Central memory CD4-positive, alpha-beta T cell (primary cell): ENCODE measurements at places on chromosomes 3 and 15.

- no peak for DNase-seq
Measured at GRCh38 chr3:118984699-118985098, 49.9 kb downstream of the IGSF11 start.

DNA sequence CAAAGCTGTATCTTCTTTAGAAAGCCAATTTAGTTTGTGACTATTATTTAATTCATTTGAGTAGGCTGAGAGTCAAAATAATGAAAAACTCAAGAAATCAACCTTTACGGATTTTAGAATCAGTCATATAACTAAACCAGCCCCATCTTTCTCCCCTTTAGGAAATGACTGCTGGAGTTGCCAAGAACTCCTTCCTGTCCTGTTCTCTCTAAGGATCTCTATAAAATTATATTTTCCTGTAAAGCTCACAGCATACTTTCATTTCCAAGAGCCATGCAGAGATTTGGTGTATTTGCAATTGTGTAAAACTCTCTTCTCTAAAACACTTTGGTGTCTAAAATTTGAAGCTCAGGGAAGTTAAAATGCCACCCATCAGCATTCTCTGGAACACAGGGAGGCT is 323.4 kb upstream of the GBE1 start:
- no peak for DNase-seq

DNA sequence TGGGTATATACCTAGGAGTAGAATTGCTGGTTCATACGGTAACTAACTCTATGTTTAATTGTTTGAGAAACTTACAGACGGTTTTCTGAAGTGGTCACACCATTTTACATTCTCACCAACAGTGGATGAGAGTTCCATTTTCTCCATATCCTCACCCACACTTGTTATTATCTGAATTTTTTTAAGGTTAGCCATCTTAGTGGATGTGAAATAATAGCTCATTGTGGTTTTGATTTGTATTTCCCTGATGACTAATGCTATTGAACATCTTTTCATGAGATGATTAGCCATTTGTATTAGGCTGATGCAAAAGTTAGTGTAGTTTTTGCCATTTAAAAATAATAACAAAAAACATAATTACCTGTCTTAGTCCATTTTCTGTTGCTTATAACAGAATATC is 18.6 kb downstream of the CSTA start:
- DNase-seq, result no peak

- no peak for DNase-seq
Measured at GRCh38 chr15:31324186-31324585, 2.4 kb upstream of the KLF13 start.

- no peak for DNase-seq
Measured at GRCh38 chr15:48800811-48801455, 9.9 kb downstream of the CEP152 start.

- no peak for DNase-seq
Measured at GRCh38 chr3:152252755-152253154, 16.0 kb upstream of the MBNL1 start.

DNA sequence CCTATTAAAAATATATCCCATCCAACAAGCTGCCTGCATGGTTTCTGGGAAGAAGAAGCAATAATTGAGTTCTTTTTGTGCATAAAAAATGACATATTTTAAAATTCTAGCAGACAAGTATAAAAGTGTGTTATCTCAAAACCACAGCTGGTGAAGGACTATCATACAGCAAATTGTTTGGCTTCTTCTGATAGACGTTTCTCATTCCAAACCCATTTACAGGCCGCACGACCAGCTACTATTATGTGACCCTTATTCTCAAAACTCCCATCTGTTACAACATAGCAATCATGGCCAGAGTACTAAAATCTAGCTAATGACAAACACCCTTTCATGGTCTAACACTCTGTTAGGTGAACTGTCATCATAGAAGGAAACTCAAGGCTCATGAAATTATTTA is 21.7 kb downstream of the ETFA start:
- no peak for DNase-seq

DNA sequence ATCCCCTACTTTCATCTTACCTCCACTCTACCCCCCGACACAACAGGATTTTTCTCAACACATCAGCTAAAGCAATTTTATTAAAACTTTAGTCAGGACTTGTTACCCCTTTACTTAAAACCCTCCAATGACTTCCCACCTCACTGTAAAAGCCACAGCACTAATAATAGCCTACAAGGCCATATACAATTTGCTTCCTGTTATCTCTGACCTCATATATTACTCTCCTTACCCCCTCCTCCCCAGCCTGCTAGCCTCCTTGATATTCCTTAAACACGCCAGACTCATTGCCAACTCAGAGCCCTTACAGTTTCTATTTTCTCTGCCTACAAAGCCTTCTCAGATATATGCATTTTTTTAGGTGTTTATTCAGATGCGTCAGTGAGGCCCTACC is 54.4 kb downstream of the DCUN1D1 start:
- DNase-seq, result no peak

GRCh38 chr15:96328181-96328876 is 2.2 kb upstream of the NR2F2 start:
- DNase-seq, result no peak

DNA sequence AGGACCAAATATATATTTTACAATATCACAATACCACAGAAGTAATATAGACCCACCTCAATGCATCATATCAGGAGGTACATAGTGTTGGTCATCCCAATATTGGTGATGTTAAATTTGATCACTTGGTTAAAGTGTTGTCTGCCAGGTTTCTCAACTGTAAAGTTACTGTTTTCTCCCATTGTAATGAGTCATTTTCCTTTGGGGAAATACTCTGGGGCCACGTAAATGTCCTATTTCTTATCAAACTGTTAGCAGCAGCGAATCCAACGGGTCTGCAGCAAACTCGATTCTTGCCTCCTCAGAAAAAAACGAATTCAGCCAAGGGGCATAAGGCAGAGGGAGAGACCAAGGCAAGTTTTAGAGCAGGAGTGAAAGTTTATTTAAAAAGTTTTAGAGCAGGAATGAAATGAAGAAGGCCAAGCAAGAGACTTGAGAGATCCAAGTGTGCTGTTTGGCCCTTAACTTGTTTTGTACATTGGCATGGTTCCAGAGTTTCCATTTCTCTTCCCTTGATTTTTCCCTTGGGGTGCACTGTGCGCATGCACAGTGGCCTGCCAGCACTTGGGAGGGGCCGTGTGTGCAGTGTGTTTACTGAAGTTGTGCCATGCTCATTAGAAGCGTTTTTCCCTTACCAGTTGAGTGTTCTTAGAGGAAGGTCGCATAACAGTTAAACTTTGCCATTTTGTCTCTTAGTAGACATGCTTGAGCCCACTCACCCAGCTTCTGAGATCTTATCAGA is 512.5 kb downstream of the AGBL1 start:
- DNase-seq, result no peak

DNA sequence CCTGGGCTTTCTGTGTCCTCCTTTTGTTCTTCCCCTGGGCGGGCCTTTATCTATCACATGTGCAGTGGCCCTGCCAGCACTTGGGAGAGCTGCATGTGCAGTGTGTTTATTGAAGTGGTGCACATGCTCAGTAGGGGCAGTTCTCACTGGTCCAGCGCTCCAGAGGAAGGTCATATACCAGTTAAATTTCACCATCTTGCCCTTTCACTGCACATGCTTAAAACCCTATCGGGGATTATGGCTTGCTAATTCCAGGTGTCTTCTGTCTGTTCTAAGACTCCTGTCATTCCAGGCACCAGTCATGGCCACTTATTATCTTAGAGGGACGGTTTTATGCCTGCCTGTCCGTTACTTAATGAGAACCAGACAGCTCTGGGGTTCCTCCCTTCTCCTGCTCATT is 52.2 kb downstream of the ROPN1B start:
- no peak for DNase-seq

DNA sequence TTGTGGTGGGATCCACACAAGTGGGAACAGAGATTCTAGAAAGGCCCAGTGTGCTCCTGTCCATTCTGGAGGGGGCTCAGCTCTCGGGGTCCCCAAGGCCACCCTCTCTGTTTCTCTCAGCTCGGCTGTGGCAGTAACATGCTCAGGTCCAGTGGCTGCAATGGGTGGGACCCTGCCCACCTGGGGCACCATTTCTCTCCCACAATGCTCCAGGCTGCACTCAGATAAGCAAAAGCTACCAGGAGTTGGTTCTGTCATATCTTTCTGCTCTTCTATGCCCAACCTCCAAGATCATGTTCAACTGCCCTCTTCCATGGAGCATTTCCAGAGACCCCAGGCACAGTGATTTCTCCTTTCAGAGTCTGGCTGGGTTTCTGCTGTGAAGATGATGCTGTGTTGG is 40.8 kb downstream of the ITGA11 start:
- no peak for DNase-seq

- peak; percentile 27 for DNase-seq
Measured at GRCh38 chr3:184145111-184145524, 10.0 kb downstream of the EIF2B5 start.

DNA sequence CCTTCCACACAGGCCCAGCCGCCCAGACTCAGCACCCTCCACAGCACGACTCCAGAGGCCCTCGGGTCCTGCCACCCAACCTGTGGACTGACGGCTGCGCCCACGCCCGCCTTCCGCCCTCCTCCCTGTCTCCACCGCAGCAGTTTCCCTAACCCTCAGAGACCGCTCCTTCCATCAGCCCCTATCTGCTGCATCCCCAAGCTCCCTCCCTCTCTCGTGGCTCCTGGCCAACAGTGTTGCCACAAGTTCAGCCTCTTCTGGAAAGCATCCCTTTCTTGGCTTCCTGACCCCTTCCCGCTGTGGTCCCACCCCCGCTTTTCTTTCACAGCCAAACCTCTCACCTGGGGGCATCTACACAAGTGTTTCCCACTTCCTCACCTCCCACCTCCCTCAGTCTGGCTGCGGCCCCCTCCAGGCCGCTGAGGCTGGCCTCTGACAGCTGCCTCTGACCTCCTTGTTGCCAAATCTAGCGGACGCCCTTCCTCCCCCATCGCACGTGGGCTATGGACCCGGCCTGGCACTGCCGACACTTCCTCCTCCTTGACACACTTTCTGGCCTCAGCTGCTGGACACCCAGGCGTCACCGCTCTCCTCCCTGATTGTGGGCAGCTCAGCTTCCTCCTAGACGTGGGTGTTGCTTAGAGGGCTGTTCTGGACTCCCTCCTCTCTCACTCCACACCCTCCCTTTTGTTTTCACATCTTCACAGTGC is 168.8 kb upstream of the TLE3 start:
- no peak for DNase-seq

DNA sequence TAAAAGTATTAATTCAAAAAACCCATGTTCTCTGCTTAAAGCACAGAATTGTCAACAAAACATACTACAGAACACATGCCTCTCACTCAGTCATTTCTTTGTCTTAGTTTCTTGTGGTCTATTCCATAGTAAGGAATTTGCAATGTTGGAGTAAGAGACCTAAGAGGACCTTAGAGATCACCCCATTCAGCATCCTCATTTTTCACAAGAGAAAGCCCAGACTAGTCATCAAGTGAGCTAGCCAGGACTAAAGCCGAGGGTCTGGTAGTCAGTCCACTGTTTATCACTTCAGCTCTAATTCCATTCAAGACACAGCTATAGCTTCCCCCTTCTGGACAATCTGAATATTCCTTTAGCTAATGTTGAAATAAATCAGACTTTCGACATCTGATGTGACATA is 601.1 kb downstream of the FHIT start:
- no peak for DNase-seq

DNA sequence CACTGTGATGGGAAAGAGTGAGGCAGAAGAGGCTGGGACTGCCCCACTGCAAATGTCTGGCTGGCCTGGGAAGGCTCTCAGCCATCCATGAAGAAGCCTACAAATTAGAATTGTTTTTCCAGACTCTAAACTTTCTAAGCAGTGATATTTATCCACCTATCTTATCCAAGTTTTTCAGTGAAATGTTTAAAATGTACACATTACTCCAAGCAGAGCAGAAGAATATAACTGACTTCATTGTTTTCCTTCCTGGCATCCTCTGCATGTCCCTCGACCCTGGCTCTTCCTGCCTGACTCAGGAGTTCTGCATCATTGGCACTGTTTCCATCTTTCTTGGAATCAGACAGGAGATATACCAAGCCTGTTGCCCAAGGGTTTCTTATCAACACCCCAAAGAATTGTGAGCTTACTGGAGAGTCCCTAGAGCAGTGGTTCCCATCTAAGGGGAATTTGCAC is 401.5 kb upstream of the PROK2 start:
- DNase-seq, result no peak

DNA sequence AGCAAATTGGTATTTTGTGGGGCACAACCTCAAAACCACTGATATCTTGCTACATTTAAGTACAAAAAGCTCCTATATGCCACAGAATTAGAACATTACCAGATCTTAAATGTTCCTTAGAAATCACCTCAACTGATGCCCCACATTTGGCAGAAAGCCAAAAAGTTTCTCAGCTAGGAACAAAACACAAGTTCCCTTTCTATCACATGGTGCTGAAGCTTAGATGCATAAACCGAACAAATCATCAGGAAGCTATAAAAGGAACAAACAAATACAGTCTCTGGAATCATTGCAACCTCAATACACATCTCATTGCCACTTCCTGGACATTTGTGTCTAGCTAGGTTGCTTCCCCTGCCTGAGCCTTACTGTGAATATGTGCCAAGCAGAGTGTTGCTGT is 492.6 kb downstream of the LPP start:
- no peak for DNase-seq

DNA sequence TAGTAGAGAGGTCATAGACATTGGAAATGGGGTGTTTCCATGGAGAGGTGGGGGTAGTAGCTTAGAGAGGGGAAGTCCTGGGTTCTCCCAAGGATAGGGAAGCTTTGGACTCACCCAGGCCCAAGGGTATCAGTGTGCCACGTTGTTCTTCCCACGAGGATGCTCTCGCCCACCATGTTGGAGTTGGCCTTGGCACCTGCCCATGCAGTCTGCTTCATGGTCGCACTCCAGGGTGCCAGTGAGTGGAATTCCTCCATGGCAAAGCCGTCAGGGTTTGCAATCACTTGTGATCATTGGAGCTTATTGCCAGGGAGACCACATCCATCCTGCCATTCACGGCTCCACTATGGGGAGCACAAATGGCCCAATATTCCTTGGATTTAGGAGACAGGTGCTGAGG is 60.6 kb downstream of the GRIP2 start:
- no peak for DNase-seq
